NCI-H524 (cell line): ENCODE measurements at places on chromosomes 2 and 18.

GRCh38 chr18:78459668-78460067 is 520.0 kb upstream of the SALL3 start:
- no peak for DNase-seq

DNA sequence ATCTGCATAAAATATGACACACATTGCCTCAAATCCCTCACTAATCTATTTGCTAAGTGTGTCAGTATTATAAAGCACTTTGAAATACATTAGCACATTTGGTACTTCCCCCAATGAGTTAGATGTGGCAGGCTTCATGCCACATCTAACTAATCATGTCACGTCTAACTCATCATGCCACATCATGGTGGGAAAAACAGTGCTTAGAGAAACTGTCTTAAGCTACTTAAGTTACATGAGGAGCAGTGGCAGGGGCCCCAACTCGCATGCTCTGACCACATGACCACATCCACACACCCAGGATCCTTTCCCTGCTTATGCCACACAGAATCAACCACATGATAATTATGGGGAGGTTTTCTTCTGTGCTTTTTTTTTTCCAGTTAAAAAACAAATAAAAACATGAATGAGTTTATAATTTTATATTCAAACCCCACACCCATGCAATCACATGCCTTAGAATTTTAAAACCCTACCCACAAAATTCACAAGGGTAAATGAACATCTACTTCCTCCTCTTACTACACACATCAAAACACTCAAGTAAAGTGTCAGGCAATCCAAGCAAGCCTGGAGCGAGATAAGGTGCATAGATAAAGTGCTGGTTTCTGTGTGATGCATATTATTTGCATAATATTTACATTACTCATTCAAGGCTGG is 1.6 kb downstream of the ABCA12 start:
- DNase-seq = no peak

DNA sequence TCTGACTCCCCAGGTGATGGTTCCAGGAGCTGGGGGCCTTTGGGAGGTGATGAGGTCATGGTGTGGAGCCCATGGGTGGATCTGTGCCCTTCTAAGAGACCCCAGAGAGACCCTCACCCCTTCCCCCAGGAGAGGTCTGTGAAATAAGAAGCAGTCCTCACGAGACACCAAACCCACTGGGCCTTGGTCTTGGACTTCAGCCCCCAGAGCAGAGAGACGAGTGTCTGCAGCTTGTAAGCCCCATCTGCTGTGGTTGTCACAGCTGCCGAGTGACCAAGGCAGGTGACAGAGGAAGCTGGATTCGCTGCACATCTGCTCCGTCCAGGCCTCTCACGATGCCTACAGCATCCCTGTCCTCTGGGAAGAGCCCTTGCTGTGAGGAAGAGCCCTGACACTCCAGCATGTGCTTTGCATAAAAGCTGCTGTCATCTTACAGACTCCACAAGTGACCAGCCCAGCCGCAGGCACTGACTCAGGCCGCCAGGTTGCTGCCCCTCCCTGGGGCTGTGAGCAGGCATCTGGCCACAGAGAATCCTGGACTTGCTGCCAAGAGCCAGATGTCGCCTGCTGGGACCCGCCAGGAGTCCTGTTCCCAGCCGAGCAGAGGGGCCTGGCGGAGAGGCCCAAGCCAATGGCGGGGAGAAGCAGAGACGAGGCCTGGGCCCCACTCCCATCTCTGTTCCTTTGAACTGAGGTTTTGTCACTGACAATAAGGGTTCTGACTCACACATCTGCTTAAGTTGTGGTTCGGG is 150.8 kb downstream of the PXDN start:
- peak; percentile 97 for DNase-seq

DNA sequence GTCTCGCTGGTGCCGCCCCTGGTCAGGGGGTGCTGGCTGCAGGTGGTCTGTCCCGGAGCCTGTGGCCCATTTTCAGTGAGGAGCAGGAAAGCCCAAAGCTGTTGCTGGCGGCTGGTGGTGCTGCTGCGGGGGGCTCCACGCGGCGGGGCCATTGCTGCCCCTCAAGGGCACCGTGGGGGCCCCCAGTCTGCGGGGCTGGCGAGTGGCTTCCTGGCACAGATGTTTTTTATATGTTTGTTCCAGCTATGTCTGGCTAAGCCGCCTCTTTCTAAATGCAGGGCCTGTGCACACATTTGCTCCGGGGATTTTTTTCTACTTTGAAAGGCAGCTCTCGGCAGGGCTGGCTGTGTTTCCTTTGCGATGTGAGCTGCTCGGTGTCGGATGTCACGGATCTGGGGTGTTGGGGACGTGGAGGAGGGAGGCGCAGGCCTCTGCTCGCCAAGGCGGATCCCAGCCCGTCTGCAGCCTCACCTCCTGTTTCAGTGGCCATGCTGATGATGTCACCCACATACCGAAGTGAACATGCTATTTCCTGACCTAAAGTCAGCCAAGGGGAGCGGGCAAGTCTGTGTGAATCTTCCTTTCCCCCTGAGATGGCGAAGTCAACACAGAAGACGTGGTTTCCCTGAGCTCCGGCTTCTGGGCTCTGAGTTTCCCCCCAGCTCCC is 112.0 kb upstream of the CTDP1 start:
- DNase-seq = no peak

GRCh38 chr18:22900558-22901238 is 32.4 kb upstream of the RBBP8 start:
- no peak for DNase-seq

DNA sequence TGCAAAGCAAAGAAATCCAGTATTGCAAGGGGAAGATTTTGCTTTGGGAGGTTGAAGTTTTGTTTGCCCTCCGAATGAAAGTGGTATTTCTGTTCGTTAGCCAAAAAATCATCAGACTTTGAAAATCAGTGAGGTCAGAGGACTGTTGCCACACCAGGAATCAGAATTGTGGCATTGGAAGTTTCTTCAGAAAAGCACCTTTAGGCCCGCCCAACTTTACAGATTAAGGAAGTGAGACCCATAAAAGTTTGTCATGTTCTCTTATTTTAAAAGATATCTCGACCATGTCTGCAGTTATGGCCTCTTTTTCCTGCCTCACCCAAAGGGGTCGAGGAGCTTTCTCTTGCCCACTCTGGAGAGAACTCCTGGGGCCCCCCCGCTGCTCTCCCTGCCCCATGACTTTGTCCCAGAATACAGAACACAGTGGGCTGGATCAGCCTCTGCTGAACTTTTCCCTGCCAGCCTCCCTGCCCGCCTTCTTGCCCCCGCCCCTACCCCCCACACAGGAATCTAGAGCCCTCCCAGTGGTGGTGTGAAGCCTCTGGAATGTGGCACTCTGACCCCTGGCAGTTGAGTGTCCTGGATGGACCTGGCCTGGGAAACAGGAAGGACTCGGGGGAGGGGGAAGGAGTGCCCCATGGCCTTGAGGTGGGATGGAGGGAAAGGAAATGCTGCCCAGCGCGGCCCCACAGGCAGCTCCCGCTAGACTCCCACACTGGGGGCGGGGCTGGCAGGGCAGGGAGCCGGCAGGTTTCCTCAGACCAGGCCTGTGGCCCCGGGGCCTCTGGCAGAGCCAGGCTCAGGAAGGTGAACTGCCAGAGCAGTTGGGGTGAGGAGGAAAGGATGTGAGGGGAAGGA is 25.3 kb downstream of the CRIM1 start:
- no peak for DNase-seq
